ENCODE measurements at places on chromosomes 5 and 9.
A peak's percentile ranks its signal among the peaks of the same experiment; 100 is the strongest.

DNA sequence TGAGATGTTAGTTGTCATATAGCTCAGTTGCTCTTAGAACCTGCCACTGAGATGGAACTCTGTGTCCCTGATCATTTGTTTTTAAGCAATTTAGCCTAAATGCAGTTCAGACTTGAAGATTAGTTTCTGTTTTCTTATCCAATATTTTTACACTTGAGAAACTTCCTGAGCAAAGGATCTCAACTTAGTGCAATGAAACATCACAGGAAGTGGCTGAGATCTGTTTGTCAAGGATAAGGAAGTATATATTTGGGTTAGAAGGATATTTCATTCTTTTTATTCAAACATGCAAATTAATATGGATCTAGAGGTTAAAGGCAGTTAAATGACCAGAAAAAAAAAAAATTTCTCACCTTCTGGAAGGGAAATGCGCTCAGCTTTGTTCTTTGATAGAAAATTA is 19.7 kb upstream of the F2R start:
- DNase-seq: no peak
- H3K4me3 ChIP-seq: no peak overlapping the region
- peaks cover 70% of the 10 kb centered on the region for H3K36me3 ChIP-seq
- H3K27me3 ChIP-seq: no peaks in the 10 kb centered on the region

DNA sequence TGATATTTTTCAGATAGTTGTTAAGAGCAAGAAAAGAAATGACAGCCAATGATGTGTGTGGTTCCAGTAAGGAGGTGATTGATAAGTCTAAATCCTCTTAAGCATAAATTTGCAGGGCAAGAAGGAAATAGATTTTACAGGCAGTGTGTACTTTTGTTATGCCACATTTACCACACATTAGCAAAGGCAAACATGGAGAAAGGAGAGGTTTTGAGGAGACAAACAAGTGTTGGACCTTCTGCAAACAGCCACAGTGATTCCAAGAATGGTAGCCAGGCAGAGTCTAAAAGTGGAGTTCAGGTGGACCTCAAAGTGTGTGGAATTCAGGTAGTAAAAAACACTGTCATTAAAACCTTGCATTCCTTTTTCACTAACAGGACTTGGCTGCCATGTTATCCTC is 295.9 kb upstream of the ITGA1 start:
- H3K27ac ChIP-seq: no peak overlapping the region
- no peaks in the 10 kb centered on the region for H3K27me3 ChIP-seq
- H3K4me3 ChIP-seq: no peak overlapping the region
- H3K4me1 ChIP-seq: no peaks in the 10 kb centered on the region

GRCh38 chr5:63070001-63070400 is 491.4 kb downstream of the LRRC70 start:
- no peak for DNase-seq
- H3K36me3 ChIP-seq: no peaks in the 10 kb centered on the region
- no peak overlapping the region for H3K4me3 ChIP-seq
- no peaks in the 10 kb centered on the region for H3K27me3 ChIP-seq

GRCh38 chr5:166909040-166909439 is 1382.4 kb upstream of the WWC1 start:
- H3K4me1 ChIP-seq: no peaks in the 10 kb centered on the region
- no peaks in the 10 kb centered on the region for H3K36me3 ChIP-seq
- H3K4me3 ChIP-seq: no peak overlapping the region
- no peak for DNase-seq
- no peak overlapping the region for H3K27ac ChIP-seq
- H3K27me3 ChIP-seq: no peaks in the 10 kb centered on the region

DNA sequence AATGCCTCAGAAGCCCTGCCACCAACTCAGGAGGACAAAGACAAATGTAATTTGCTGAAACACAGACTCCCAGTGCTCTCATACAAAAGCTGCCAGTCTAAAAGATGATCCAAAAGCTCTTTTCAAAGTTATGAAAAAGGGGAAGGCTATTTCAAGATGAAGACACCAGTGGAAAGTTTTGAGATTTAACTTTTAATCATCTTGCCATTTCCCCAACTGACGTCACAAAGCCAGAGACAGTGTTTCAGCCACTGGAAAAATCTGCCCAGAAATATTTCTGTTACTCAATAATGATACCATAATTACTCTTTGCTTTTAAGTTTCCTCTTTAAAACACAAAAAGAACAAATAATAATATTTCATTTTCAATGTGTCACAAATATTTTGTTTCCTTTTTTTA is 20.9 kb downstream of the ENG start:
- DNase-seq: no peak
- H3K36me3 ChIP-seq: peaks cover 10% of the 10 kb centered on the region
- no peak overlapping the region for H3K4me3 ChIP-seq
- no peaks in the 10 kb centered on the region for H3K27me3 ChIP-seq
- peaks cover 8% of the 10 kb centered on the region for H3K4me1 ChIP-seq

- H3K4me3 ChIP-seq: no peak overlapping the region
- H3K36me3 ChIP-seq: no peaks in the 10 kb centered on the region
- H3K4me1 ChIP-seq: no peaks in the 10 kb centered on the region
- no peaks in the 10 kb centered on the region for H3K27me3 ChIP-seq
- H3K27ac ChIP-seq: no peak overlapping the region
- no peak for DNase-seq
Observed at GRCh38 chr5:68962757-68963484, 130.9 kb upstream of the SLC30A5 start.

- H3K27me3 ChIP-seq: peaks cover 9% of the 10 kb centered on the region
- no peaks in the 10 kb centered on the region for H3K36me3 ChIP-seq
- H3K27ac ChIP-seq: no peak overlapping the region
- DNase-seq: no peak
Observed at GRCh38 chr9:71270554-71270953, 149.1 kb upstream of the TRPM3 start.

- H3K27ac ChIP-seq: no peak overlapping the region
- no peaks in the 10 kb centered on the region for H3K27me3 ChIP-seq
- DNase-seq: no peak
- peaks cover 5% of the 10 kb centered on the region for H3K4me1 ChIP-seq
- H3K36me3 ChIP-seq: no peaks in the 10 kb centered on the region
Observed at GRCh38 chr5:78972654-78973428, 12.3 kb downstream of the ARSB start.

GRCh38 chr5:138664276-138664943 is 88.8 kb upstream of the CTNNA1 start:
- H3K27ac ChIP-seq: no peak overlapping the region
- peaks cover 7% of the 10 kb centered on the region for H3K36me3 ChIP-seq
- H3K4me3 ChIP-seq: no peak overlapping the region
- DNase-seq: no peak
- H3K27me3 ChIP-seq: peaks cover 100% of the 10 kb centered on the region

- no peaks in the 10 kb centered on the region for H3K4me1 ChIP-seq
- peaks cover 76% of the 10 kb centered on the region for H3K27me3 ChIP-seq
- H3K4me3 ChIP-seq: no peak overlapping the region
- no peak overlapping the region for H3K27ac ChIP-seq
- no peak for DNase-seq
Observed at GRCh38 chr9:131823701-131824146, 83.8 kb upstream of the RAPGEF1 start.

GRCh38 chr5:96280946-96281393 is 152.1 kb downstream of the PCSK1 start:
- no peaks in the 10 kb centered on the region for H3K36me3 ChIP-seq
- H3K27ac ChIP-seq: no peak overlapping the region
- peaks cover 6% of the 10 kb centered on the region for H3K4me1 ChIP-seq
- no peak for DNase-seq

DNA sequence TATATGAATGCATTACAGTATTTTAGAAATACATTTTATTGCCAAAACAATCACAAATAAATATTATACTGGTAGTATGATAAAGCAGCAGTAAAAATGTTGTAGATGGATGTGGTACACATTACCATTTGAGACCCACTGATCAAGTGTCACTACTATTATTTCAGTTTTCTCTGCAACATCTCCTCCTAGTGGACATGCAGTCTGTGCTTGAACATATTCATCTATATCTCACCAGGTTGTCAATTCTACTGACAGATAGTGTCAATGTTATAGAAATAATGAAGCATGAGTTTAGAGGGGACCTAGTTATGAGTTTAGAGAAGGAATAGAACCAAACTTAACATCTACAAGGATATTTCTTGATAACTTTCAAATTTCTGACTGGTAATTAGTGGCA is 39.2 kb upstream of the ELOVL7 start:
- no peaks in the 10 kb centered on the region for H3K4me1 ChIP-seq
- H3K27ac ChIP-seq: no peak overlapping the region
- no peak for DNase-seq

DNA sequence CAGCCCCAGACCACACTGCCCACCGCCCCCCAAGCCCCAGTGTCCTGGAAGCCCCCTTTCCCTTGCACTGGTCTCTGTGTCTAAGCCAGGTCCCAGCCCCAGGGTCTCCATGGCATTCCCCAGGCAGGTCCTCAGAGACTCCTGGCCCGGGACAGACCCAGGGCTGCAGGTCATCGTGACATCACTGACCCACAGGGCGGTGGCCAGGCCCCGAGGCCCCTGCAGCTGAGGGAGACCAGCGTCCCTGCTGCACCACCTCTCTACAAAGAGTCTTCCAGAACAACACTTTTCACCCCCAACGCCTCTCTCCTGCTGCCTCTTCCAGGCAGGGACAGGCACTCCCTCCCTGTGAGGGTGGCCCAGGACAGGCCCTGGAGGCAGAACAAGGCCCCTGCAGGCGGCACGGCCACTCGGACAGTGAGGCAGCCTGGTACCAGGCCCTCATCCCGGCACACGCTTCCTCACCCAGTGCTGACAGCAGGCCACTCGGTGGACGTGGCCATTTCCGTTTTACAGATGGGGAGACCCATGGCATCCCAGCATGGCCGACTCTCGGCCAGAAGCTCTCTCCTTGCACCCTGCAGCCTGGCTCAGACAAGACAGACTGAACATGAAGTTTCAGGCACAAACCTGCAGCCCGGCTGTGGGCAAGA is 136.4 kb downstream of the ADAMTS2 start:
- no peaks in the 10 kb centered on the region for H3K4me1 ChIP-seq
- H3K27me3 ChIP-seq: peaks cover 33% of the 10 kb centered on the region
- no peak for DNase-seq
- no peaks in the 10 kb centered on the region for H3K36me3 ChIP-seq

DNA sequence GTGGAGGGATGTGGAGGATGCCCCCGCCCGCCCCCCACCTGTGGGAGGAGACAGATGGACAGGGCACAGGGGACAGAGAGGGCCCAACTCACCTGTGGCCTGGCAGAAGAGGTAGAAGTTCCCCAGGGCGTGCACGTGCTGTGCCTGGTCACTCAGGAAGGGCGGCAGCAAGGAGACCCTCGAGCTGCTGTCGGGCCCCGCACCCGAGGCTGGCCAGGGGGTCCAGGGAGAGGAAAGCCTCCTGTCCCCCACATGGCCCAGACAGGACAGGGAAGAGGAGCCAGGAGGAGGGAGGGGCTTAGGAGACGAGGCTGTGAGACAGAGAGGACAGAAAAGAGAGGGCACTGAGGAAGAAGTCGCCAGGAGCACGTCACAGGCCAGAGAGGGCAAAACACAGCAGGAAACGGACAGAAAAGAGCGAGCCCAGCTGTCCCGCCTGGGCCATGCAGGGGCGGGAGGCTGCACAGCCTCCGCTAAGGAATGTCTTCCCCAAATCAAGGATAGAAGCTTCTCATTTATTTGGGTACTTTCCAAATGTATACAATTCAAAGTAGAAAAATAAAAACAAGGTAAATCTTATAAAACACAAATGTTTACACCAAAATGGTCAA is 58.5 kb downstream of the SECISBP2 start:
- peak overlapping the region; percentile 69 for H3K27ac ChIP-seq
- H3K4me1 ChIP-seq: peaks cover 34% of the 10 kb centered on the region
- no peak for DNase-seq
- H3K4me3 ChIP-seq: no peak overlapping the region

DNA sequence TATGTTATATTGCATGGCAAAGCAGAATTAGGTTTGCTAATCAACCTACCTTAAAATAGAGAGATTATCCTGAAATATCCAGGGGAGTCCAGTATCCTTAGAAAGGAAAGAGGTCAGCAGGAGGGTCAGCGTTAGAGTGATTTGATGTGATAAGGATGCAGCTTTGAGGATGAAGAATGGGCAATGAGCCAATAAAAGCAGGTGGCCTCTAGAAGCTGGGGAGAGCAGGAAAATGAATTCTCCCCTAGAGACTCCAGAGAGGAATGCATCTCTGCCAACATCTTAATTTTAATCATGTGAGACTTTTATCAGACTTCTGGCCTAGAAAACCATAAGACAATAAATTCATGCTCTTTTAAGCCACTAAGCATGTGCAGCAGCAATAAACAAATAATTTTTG is 65.7 kb upstream of the SYK start:
- H3K27ac ChIP-seq: no peak overlapping the region
- H3K36me3 ChIP-seq: no peaks in the 10 kb centered on the region
- peaks cover 11% of the 10 kb centered on the region for H3K27me3 ChIP-seq
- H3K4me1 ChIP-seq: no peaks in the 10 kb centered on the region
- H3K4me3 ChIP-seq: no peak overlapping the region

DNA sequence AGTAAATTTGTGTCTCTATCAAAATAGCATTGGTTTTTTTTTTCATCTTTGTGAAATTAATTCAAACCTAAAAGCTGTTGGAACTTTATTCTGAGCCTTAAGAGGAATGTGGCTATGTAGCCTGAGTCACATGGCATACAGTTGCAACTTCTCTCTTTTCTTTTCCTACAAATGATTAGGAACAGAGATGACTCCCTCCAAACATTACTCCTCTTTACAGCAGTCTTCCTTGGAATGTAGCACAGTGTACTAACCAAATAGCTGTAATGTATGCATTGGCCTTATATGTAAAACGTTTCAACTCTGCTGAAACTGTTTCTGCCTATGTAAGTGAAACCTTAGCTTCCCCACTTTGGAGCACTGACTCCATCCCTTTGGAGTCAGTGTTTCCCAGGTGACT is 100.9 kb upstream of the MAP1B start:
- peaks cover 34% of the 10 kb centered on the region for H3K27me3 ChIP-seq
- H3K4me3 ChIP-seq: no peak overlapping the region
- H3K36me3 ChIP-seq: no peaks in the 10 kb centered on the region
- no peak for DNase-seq
- no peak overlapping the region for H3K27ac ChIP-seq

- DNase-seq: no peak
- no peaks in the 10 kb centered on the region for H3K4me1 ChIP-seq
- H3K36me3 ChIP-seq: no peaks in the 10 kb centered on the region
- H3K27me3 ChIP-seq: no peaks in the 10 kb centered on the region
Observed at GRCh38 chr9:78668148-78668832, 371.4 kb downstream of the PSAT1 start.

GRCh38 chr9:91285729-91286353 is 75.9 kb downstream of the AUH start:
- no peaks in the 10 kb centered on the region for H3K27me3 ChIP-seq
- H3K27ac ChIP-seq: no peak overlapping the region
- no peaks in the 10 kb centered on the region for H3K4me1 ChIP-seq

DNA sequence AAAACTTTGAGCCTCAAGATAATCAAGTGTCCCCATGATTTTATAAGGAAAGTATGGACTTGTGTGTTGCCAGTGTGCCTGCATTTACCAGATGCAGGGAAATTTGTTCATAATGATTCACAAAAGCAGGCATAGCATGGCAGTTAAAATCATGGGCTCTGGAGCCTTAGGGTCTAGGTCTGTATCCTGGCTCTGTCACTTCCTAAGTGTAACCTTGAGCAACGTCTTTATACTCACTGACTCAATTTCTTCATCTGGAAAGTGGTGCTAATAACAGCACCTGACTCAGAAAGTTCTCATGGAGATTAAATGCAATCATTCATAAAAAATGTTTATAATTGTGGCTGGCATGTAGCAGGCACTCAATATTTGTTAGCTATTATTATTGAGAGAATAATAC is 234.9 kb downstream of the SAXO1 start:
- H3K27me3 ChIP-seq: peaks cover 29% of the 10 kb centered on the region
- no peaks in the 10 kb centered on the region for H3K4me1 ChIP-seq
- H3K4me3 ChIP-seq: no peak overlapping the region
- H3K27ac ChIP-seq: no peak overlapping the region

- no peaks in the 10 kb centered on the region for H3K4me1 ChIP-seq
- DNase-seq: no peak
- no peak overlapping the region for H3K4me3 ChIP-seq
- no peaks in the 10 kb centered on the region for H3K27me3 ChIP-seq
- H3K27ac ChIP-seq: no peak overlapping the region
Observed at GRCh38 chr9:101727612-101728524, 10.6 kb downstream of the GRIN3A start.
